ENCODE measurements at places on chromosomes 6 and 20.

- DNase-seq, result no peak
Measured at GRCh38 chr6:43706788-43707187, 19.2 kb upstream of the MRPS18A start.

DNA sequence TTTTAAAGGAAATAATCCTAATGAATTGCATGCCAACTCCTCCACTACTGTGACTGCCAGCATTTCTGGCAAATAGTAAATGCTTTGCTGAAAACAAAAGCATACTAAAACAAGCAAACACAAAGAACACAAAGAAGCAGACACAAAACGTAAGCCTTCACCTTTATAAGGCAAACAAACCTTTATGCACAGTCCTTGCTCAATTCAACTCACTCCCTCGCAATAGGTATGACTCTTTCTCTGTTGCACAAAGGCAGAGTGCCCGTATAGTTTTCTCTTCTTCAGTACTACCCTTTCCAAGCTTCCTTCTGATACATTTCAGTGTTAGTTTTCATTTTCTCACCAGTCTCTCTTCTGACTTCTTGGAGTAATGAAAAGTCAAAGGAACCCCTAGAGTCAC is 63.9 kb downstream of the PDE10A start:
- DNase-seq, result no peak

DNA sequence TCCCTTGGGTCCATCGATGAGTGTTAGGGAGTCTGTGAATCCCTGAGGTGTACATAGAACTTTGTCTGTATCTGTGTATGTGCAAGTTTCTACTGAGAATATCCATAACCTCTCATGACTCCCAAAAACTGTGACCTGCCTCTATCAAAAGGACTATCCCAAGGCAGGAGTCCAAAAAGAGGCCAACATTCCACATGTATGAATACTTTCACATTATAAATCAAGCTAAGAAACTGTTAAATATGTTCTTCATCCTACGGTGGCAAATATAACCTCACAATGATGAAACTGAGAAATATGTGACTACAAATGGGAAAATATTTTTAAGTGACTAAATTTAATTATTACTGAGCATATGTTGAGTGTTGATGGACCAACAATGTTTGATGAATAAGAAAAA is 16.1 kb upstream of the STX11 start:
- DNase-seq, result no peak

DNA sequence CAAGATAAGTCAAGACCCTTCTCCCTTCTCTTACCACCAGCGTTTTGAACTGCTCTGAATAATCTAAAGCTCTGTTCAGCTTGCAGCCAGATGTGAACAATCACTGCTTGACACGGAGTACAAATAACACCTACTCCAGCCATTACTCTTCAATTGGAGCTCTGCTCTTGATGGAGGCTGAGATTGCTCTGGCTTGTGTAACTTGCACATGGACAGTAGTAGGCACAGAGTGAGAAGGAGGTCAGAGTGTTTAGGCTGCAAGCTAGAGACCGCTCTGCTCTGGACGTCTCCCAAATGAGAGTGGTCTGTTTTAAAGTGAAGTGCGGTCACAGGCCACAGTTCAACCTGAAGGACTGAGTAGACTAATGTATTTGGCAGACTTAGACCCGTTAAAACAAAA is 158.3 kb downstream of the HDGFL1 start:
- DNase-seq, result no peak
